ENCODE measurements at places on chromosomes 16 and 17. TPM values are rescaled to one million over a fixed set of nuclear protein-coding genes. Genes with fewer than 3 reads are reported as not detected.
A peak's percentile ranks its signal among the peaks of the same experiment; 100 is the strongest.

DNA sequence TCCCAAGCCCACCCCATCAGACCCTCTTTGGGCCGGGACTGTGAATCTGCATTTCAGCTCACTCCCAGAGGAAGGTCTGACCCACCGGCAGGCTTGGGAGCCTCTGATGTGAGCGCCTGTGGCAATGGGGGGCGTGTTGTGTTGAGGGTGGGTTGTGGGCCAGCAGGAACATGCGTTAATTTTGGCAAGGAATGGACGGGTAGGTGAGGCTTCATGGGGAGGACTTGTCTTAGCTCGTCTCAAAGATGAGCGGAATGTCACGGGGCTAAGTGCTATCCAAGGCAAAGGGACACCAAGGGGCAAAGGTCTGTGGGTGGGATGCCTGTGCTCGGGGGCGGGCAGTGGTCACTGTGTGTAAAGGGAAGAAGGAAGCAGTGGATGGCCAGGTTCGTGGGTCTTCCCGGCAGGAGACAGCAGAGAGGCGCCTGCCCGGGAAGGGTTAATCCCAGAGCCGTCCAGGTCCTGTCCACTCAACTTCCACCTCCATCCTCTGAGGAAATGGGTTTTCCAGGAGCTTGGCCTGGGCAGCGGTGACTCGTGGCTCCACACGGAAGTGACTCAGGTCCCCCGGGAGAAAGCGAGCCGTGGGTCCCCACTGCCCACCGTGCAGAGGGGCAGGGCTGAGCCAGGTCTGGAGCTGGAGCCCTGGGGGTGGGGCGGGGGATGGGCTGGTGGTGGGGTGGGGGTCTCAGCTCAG lies 17.4 kb downstream of the ADGRG1 start:
- DNase-seq = no peak
- H3K4me1 ChIP-seq = peaks cover 66% of the 10 kb centered on the region
- no peaks in the 10 kb centered on the region for H3K27me3 ChIP-seq
- peaks cover 2% of the 10 kb centered on the region for H3K36me3 ChIP-seq
- H3K4me3 ChIP-seq = no peak overlapping the region
- no peak overlapping the region for H3K27ac ChIP-seq

Gene CACNG4
- total RNA-seq = not detected

DNA sequence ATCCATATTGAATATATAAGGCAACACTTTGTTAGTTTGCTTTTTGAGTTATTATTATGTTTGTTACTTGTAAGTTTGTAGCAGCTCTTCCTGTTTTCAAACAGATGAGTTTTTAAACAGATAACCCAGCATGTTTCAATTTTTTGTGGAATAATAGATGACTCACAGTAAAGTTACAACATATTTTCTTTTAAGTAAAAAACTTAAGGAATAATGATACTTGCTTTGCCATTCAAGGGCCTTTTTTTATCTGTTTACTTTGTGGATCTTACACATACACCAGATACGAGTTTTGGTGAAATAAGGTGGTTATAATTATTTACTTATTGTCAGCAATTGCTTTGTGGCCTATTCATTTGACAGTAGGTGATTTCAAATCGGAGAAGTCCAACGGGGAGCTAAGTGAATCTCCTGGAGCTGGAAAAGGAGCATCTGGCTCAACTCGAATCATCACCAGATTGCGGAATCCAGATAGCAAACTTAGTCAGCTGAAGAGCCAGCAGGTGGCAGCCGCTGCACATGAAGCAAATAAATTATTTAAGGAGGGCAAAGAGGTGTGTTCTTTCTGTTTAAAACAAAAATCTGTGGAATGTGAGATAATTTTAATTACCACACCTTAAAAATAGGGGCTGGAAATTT lies 66.3 kb downstream of the BPTF start:
- no peak overlapping the region for H3K4me3 ChIP-seq
- H3K27ac ChIP-seq = no peak overlapping the region
- no peak for DNase-seq
- H3K27me3 ChIP-seq = no peaks in the 10 kb centered on the region
- H3K4me1 ChIP-seq = no peaks in the 10 kb centered on the region
- peaks cover 57% of the 10 kb centered on the region for H3K36me3 ChIP-seq

Gene OR1A1
- total RNA-seq = not detected

DNA sequence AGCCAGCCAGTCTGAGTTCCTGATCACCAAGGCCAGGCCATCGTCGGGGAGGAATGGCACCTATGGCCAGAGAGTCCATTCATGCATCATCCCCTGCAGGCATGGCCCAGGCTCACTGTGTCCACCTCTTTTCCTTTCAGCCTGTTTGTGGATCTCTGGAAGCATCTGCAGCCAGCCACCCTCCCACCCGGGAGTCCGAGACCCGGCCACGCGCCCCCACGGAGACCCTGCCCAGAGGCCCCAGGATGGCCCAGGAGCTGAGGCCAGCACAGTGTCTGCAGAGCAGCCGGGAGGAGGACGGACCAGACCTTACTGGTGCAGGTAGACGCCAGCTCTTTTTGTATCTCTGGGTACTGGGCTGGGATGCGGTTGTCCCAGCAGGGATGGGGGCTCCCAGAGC lies 245.1 kb upstream of the CIBAR2 start:
- H3K4me1 ChIP-seq = no peaks in the 10 kb centered on the region
- H3K27ac ChIP-seq = no peak overlapping the region
- no peak overlapping the region for H3K4me3 ChIP-seq

DNA sequence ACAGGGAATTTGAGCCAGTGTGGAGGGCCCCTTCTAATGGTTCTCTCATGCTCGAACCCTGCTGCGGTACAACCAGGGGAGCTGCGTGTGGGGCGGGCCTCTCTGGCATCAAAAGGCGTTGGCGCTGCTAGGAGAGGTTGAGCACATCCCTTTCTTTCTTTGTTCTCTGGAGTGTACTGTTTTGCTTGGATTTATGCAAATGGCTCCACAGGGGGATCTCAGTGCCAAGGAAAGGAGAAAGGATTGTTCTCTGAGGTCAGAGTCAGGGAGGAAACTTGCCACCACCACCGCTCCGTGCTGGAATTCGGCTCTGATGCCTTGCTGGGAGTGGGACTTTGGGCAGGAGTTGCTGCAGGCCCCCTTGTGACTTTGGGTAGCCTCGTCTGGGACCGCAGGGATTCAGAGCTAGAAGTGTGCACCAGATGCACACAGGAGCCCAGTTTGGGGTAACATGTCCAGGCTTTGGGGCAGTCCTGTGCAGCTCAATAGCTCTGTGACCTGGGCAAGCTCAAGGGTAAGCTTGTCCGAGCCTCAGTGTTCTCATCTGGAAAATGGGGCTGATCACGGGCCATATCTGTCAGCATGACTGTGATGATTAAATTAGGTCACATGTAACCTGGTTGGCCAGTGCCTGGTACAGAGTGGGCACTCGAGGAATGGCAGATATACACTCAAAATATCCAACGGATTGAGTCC lies 353.0 kb upstream of the EEF2KMT start:
- H3K4me3 ChIP-seq = no peak overlapping the region
- H3K27me3 ChIP-seq = no peaks in the 10 kb centered on the region
- no peaks in the 10 kb centered on the region for H3K4me1 ChIP-seq
- no peak overlapping the region for H3K27ac ChIP-seq

DNA sequence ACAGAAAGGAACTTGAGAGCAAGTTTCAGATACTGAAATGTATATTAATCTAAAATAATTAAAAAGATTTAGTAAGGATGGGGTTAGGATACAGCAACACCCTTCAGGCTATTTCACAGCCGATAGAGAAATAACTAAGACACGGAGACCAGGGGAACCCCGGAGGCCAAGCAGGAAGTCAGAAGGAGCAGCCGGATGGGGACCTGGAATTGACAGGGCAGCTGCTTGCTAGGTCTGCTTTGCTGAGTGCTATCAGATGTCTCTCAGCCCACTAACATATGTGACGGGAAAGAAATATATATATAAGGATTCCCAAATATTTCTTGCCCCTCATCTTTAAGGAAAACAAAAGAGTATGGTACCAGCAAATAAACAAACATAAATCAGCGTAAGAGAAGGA lies 154.1 kb upstream of the CDH5 start:
- H3K36me3 ChIP-seq = no peaks in the 10 kb centered on the region
- no peaks in the 10 kb centered on the region for H3K4me1 ChIP-seq
- no peaks in the 10 kb centered on the region for H3K27me3 ChIP-seq
- no peak for DNase-seq
- H3K27ac ChIP-seq = no peak overlapping the region

GRCh38 chr17:80692931-80693467 lies 148.4 kb downstream of the RPTOR start:
- no peaks in the 10 kb centered on the region for H3K27me3 ChIP-seq
- H3K4me3 ChIP-seq = no peak overlapping the region
- peaks cover 7% of the 10 kb centered on the region for H3K36me3 ChIP-seq
- H3K4me1 ChIP-seq = peaks cover 32% of the 10 kb centered on the region

- no peak overlapping the region for H3K4me3 ChIP-seq
- no peak overlapping the region for H3K27ac ChIP-seq
These were observed 1.2 kb upstream of the SOST start for GRCh38 chr17:43759836-43760235.

- DNase-seq = no peak
- no peaks in the 10 kb centered on the region for H3K4me1 ChIP-seq
- no peak overlapping the region for H3K27ac ChIP-seq
- H3K36me3 ChIP-seq = peaks cover 30% of the 10 kb centered on the region
- H3K4me3 ChIP-seq = no peak overlapping the region
These were observed 15.6 kb downstream of the MAP2K3 start for GRCh38 chr17:21299981-21300600.

- H3K4me3 ChIP-seq = no peak overlapping the region
- H3K4me1 ChIP-seq = no peaks in the 10 kb centered on the region
- H3K27me3 ChIP-seq = peaks cover 2% of the 10 kb centered on the region
- H3K27ac ChIP-seq = no peak overlapping the region
- no peaks in the 10 kb centered on the region for H3K36me3 ChIP-seq
These were observed 16.0 kb downstream of the LRRC36 start for GRCh38 chr16:67342616-67343015.

GRCh38 chr17:45739786-45740185 lies 44.3 kb upstream of the CRHR1 start:
- H3K36me3 ChIP-seq = no peaks in the 10 kb centered on the region
- H3K27me3 ChIP-seq = peaks cover 23% of the 10 kb centered on the region
- H3K27ac ChIP-seq = no peak overlapping the region

GRCh38 chr16:3045758-3046640 lies at the start of gene MMP25:
TSS of gene MMP25 (plus strand) at chr16:3046561. CDS start at chr16:3046918, 357 bp downstream.
- no peaks in the 10 kb centered on the region for H3K36me3 ChIP-seq
- H3K4me1 ChIP-seq = peaks cover 36% of the 10 kb centered on the region
- peak within 1 kb of the TSS; percentile 42 for H3K4me3 ChIP-seq
- no peak for DNase-seq

Gene SLC2A4
- 0.06 TPM for total RNA-seq

Gene SMIM5
- total RNA-seq = 1.5 TPM

GRCh38 chr16:4200000-4200780 lies 41.7 kb downstream of the SRL start:
- no peaks in the 10 kb centered on the region for H3K27me3 ChIP-seq
- DNase-seq = peak; percentile 24
- no peak overlapping the region for H3K4me3 ChIP-seq
- no peaks in the 10 kb centered on the region for H3K36me3 ChIP-seq
- no peaks in the 10 kb centered on the region for H3K4me1 ChIP-seq

DNA sequence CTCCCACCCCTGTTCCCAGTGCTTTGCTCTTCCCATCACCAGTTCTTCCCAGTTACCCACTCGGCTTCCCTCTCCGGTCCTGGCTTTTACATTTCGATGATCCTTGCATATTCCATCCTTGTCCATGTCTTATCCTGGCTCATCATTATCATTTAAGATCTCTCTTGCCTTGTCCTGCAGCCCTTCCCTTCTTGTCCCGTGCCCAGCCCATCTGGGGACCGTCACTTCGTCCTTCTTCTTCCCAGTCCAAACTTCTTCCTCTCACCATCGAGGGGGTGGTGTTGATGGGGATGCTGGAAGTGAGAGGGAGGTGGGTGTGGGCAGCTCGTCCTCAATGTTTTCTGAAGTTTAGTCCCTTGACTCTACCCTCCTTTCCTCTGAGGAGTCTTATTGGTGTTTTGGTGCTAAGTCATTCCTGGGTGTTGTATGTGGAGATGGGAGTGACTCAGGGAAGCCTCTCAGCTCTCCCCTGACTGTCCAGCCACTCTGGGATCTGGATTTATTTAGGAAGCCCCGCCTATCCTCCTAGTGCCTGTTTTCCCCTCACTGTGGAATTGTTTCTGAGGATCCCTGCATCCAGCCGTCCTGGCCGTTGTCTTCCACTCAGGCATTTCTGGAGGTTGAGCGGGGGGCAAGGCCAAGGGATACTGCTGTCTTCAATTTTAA lies 975 bp downstream of the SNX29 start:
- no peak for DNase-seq
- peaks cover 10% of the 10 kb centered on the region for H3K4me1 ChIP-seq
- no peaks in the 10 kb centered on the region for H3K27me3 ChIP-seq
- no peaks in the 10 kb centered on the region for H3K36me3 ChIP-seq
- H3K27ac ChIP-seq = no peak overlapping the region

DNA sequence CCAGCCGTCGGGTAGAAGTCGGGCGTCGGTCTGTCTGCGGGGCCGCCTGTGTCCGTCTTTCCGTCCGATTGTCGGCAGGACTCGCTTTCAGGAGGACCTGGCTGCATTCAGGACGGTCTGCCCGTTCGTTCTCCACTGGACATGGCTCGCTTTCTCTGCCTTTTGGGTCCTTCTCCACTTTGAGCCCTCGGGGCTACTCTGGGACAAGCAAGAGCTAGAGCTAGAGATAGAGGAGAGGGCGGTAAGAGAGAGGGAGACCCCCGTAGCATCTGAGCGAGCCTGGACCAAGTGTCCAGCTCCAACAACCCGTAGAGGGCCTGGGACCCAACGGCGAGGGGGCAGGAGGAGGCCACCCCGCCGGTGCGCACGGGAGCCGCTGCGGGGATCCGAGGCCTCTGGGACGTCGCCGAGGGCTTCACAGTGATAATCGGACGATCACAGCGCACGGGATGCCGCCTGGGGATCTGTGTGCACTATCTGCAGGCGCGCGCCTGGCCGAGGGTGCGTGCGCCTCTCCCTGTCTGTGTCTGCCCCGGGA lies 4.5 kb downstream of the TBX4 start:
- no peaks in the 10 kb centered on the region for H3K36me3 ChIP-seq
- H3K4me3 ChIP-seq = no peak overlapping the region
- no peak for DNase-seq

DNA sequence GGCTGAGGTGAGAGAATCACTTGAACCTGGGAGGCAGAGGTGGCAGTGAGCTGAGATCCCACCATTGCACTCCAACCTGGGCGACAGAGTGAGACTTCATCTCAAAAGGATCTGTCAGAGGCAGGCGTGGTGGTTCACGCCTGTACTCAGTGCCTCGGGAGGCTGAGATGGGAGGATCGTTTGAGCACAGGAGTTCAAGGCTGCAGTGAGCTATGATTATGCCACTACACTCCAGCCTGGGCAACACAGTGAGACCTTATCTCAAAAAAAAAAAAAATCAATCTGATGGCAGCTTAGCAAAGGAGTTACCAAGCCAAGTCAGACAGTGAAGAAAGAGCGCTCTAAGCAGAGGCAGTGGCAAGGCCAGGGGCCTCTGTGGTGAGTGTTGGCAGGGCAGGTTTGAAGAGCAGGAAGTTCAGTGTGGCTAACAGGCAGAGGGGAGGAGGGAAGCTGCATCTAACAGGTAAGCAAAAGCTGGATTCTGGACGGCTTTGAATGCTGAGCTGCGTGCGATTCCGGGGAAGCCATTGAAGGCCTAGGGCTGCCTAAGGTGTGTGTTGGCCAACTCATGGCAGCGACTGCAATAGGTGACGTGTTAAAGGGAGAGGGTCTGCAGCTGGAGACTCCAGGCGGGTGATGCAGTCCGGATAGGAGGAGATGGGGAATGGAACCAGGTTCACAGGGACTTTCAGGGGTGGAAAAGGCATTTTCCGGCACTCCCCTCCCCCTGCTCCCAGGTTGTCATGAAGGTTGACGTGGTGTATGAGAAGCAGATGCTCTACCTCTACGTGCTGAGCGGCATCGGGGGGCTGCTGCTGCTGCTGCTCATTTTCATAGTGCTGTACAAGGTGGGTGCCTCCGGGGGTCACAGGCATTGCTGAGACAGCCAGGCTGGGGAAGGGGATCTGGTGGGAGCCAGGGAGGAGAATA lies 7.0 kb downstream of the ZNF768 start:
- H3K4me3 ChIP-seq = no peak overlapping the region
- H3K27me3 ChIP-seq = no peaks in the 10 kb centered on the region
- peaks cover 73% of the 10 kb centered on the region for H3K36me3 ChIP-seq
- H3K27ac ChIP-seq = no peak overlapping the region
- H3K4me1 ChIP-seq = peaks cover 21% of the 10 kb centered on the region
